A673 (cell line): ENCODE measurements at places on chromosomes 7 and 10. TPM values are rescaled to one million over a fixed set of nuclear protein-coding genes. Genes with fewer than 3 reads are reported as not detected.
A peak's percentile ranks its signal among the peaks of the same experiment; 100 is the strongest.

Gene C10orf53
- total RNA-seq = not detected in 2 replicates

GRCh38 chr7:39044489-39044888 lies 66.8 kb downstream of the POU6F2 start:
- no peak for DNase-seq

DNA sequence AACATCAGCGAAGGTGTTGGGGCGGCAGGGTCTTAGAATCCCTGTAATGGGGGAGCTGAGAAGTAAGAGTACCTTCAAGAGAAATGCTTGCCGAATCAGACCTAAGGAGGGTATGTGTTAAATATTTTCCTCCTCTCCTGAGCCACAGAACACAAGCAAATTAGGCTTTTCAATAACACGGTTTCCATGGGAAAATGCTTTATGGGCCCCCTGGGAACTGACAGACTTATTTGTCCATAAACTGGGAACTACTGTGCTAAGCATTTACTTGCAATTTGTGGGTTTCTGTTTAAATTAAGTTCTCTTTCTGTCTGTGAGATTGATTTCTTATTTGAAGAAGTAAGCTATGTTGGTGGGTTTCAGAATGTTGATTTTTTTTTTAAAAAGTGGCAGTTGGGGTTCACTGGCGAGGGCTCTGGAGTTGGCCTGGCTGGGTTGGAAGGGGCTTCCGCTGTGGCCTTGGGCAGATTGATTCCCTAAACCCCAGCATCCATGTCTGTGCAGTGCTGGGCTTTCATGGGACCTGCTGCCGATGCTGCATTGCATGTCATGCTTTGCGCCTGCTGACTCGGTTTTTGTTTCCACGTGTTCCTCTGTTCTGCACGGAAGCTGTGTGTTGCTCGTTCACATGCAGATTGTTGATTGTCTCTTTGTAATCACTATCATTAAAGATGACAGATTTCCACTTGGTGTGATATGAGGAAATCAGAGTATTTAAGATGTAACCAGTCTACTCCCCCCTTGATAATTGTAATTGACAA lies 7.2 kb downstream of the RBM17 start:
- peak; percentile 70 for DNase-seq

- no peak for DNase-seq
Measured at GRCh38 chr10:103812432-103812831, 42.9 kb downstream of the SH3PXD2A start.

DNA sequence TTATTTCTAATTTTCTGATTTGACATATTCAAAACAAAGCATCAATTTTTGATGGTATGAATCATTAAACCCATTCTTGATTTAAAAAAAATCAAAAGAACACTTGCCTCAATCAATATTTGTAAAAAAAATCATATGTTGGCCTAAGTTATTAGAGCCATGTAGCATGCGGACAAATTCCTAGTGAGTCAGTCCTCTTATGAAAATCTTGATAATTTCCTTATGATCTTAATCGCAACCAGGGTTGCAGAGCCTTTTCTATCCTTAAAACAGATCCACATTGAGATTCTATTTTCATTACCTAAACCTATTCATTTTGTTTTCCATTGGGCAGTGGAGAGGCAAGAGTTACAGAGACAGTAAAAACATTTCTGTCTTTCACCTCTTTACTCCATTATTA lies 203.2 kb downstream of the ARL4A start:
- no peak for DNase-seq

DNA sequence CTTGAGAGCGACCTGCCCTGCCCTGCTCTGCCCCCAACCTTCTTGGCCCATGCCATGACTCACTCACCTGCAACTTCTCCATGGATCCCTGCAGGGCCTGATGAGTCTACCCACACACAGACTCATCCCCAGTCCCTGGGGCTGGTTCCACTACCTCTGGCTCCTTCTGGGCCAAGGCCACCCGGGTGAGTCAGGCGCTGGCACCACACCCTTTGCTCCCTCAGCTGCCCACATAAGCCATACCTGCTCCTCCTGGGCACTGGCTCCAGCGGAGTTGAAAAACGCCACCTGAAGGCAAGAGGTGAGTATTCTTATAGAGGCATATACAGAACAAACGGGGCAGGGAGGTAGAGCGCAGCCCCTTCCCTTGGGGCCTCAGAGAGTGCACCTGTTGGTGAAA lies 16.2 kb upstream of the MTPAP start:
- no peak for DNase-seq

Gene UCMA
- not detected in 2 replicates for total RNA-seq

Gene PDE6C
- not detected in 2 replicates for total RNA-seq

DNA sequence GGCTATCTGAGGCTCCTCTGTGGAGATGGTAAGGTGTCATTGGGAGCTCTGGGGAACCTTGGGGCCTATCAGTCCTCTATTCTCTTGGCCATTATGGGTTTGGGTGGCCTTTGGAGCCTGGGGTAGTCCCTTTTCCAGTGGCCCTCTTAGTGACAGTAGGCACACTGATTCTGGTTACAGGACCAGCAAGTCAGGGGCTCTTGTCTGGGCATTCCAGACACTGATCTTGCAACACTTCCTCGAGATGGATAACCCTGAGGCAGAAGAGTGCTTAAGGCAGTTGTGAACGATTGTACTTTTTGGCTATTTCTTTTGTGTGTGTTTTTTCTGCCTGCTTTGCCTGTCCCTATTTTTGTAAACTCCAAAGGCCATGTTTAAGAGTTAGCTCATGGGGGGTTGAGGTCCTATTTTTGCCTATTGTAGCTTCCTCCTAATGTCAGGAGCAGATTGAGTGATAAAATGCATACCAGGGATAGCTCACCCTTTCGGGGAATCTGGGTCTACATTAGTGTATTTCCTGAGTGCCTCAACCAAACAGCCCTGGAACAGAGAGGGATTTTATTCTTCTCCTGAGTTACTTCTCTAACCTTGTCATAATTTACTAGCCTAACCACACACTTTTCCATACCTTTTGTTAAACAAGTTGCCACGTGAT lies 61.2 kb downstream of the PRKAR2B start:
- no peak for DNase-seq

- no peak for DNase-seq
Measured at GRCh38 chr10:67988606-67989005, 86.5 kb downstream of the HERC4 start.

Gene CRHR2
- not detected in 2 replicates for total RNA-seq

Gene MAPK8
- total RNA-seq = 50.3 and 52.0 TPM in 2 replicates

DNA sequence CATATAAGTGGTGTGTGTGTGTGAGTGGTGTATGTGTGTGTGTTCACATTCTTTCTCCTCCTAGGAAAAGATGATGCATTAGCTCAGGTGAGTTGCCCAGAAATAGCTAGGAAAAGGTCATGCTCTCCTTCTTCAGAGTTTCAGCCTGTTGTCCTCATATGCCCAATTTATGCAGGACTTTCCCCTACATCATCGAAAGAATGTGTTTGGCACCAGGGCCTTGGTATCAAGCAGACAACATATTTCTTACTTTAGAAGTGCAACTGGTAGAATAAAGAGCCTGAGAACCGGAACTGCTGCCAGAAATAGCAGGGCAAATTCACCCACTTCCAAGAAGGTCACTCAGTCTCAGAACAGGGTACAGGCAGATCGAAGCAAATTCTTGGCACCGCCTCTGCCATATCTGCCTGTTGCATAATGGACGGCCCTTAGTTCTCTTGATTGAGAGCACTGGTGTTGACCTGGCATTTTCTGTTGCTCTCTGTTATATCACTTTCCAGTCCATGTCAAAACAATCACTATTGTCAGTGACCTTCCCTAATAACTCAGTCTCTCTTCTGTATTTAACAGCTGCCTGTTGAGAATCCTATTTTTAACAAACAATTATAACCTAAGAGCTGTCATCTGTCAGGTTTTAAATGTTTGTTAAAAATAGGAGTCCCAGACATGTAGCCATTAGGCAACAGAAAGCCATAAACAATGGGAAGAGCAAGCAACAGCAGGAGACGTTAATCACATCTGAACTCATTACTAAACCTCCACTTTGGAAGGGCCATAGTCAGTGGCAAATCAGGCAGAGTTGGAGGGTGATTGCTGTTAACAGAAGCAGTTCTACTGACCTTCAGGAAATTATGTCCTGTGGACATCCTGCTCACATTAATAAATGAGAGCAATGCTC lies 20.7 kb downstream of the ADRB1 start:
- no peak for DNase-seq

Gene PIP
- total RNA-seq = not detected in 2 replicates

Gene MAGI2
- 0.34 and 0.57 TPM in 2 replicates for total RNA-seq

GRCh38 chr7:155965010-155965409 lies 152.7 kb upstream of the SHH start:
- DNase-seq = no peak

- no peak for DNase-seq
Measured at GRCh38 chr7:155917836-155918430, 105.7 kb upstream of the SHH start.

Gene CLIP2
- 28.9 and 33.3 TPM in 2 replicates for total RNA-seq

Gene WDFY4
- total RNA-seq = not detected in 2 replicates

Gene AOC1
- not detected in 2 replicates for total RNA-seq

- DNase-seq = no peak
Measured at GRCh38 chr7:17506095-17506494, 207.6 kb downstream of the AHR start.

GRCh38 chr7:104951546-104951945 lies 62.5 kb upstream of the KMT2E start:
- no peak for DNase-seq

DNA sequence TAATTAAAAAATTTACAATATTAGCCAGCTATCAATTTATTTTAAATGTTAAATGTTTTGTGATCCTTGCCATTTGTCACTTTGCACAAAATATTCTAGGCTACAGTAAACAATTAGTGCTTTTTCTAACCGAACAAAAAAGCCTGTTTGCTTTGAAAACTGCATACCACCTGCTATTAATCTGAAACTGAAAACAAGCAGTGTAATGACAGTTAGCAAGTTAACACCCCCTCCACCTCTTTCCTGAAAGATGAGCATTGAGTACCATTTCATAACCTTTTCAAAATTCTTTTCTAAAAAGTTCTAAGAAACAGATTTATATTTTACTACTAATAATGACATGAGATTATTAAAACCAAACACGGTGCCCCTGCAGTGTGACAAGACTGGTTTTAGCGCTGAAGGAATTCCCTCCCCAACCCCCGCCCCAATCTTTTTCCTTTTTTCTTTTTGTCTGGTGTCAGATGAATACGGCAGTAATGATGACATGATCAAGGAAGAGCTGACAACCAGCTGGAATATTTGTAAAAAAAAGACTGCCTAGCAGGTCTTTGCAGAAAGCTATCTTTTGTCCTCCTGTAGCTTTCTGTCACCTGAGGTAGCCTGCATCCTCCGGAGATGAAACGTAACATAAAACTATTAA lies 175.6 kb downstream of the CHCHD3 start:
- DNase-seq = no peak

- DNase-seq = no peak
Measured at GRCh38 chr10:78042752-78043104, 9.1 kb downstream of the RPS24 start.

DNA sequence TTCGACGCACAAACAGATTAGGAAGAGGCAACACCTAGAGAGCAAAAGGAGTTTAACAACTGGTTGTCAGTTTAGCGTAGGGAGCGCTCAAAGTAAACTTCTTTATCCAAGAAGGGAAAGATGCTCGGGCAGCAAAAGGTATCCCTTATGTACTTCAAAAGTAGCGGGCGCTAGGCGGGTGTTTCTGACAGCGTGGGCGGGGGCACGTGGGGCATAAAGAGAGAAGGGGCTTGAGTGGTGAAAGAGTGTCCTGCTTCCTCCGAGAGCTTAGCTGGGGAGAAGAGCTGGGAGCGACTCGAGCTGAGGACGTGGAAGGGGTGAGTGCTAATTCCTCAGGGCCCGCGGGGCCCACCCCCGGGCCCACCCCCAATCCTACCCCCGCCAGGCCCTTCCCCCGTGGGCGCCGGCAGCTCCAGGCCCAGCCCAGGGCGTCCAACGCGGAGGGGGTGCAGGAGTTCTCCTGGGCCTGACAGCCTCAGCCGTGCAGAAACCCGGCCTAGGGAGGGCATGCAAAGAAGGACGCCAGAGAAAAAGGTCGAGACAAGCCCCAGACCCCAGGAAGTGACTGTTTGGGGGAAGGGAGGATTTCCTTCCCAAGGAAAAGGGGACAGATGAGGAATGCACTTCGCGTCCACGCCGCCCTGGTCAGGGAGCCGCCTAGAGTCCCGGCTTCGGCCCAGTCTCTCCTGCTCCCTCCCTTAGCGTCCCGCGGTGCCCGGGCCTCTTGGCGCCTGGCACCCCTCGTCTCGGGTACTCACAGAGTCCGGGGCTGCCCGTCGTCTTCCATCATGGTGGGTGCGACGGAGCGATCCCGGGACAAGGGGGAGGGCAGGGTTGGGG lies 868 bp downstream of the TIAL1 start:
- DNase-seq = peak; percentile 61

- no peak for DNase-seq
Measured at GRCh38 chr10:86931872-86932271, 25.5 kb downstream of the MMRN2 start.

- DNase-seq = peak; percentile 71
Measured at GRCh38 chr7:823649-824048, 8.6 kb upstream of the SUN1 start.

Gene C10orf120
- not detected in 2 replicates for total RNA-seq

- no peak for DNase-seq
Measured at GRCh38 chr10:30738416-30738815, 108.9 kb upstream of the LYZL2 start.
